Activated CD4-positive, alpha-beta T cell treated with anti-CD3 and anti-CD28 coated beads, Interleukin-2, amount 50 U/mL, for 16 hours (primary cell): ENCODE measurements at places on chromosomes 16 and 17.

GRCh38 chr17:77867308-77867781 is 91.2 kb upstream of the TNRC6C start:
- DNase-seq: no peak

DNA sequence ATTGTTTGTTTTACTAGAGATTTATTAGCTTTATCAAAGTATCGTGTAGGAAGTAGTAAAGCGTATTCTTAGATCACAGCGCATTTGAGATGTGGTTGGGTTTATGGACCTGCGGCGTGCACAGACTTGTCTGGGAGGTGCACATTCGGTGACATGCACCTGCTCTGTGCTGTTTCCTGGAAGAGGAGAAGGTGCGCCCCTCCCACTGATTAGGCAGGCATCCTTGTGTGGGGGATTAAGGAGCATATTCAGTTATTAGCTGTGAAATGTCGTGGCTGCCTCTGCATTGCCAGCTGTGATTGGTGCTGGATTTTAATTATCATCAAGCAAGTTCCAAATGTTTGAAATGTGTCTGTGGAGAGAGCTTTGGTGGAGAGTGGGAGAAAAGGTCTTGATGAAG is 903.8 kb upstream of the RBFOX1 start:
- DNase-seq: no peak

- DNase-seq: no peak
Observed at GRCh38 chr17:77736199-77736585, 222.3 kb upstream of the TNRC6C start.

DNA sequence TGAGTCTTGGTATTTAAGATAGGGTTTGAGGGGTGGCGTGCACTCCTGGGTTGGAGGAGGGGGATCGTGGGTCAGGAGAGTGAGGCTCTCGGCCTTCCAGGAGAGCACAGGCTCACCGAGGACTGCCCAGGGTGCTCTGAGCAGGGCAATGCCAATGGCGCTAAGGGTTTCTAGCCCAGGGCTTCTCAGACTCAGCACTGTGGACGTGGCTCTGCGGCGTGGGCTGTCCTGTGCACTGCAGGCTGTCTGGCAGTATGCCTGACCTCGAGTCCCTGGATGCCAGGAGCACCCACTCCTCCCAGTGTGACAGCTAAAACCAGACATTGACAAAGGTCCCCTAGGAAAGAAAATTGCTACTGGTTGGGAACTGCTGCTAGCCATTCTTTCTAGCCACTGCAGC is 37.2 kb upstream of the ENDOV start:
- DNase-seq: no peak
